ENCODE measurements at places on chromosomes 5 and 9.

DNA sequence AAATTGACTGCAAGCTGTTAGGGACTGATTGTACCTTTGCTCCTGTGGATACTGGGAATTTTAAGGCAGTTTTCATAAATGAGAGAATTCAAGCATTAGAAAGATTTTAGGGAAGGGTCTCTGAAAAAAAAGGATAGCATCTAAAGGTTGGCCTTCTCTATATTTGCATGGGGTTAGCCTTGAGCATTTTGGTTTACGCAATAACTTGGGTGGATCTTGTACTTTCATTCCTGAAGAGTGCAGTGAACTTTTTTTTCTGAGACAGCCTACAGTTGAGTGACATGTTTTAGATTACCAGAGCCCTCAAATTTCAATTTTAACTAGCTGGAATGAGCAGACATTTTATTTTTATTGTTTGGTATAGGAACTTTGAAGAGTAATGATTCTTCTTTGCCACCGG lies 91.6 kb upstream of the NR3C1 start:
- no peak for DNase-seq

DNA sequence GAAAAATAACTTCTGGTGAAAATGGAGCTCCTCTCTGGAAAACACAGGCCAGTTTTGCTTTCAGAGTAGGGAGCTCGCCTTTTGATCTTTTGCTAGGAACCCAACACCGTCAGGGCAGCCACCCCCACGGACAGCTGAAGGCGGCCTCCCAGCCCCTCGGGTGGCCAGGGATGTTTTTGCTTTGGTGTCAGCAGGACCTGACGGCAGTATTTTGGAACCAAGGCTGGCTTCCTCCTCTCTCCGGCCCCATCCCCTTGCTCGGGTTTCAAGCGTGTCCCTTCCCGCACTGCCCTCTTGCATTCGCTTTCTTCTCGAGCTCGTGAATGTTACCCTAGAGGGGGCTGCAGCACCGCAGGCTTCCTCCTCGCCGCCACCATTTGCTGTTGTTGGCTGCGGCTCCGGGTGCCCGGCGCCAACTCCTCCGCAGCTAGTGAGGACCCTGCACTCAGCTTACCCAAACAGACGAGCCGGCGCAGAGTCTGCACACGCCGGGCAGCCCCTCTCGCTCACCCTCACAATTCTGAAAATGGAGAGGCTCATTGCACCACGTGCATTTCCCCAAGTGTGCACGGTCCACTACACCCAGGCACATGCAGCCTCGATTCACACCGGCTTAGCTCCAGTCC lies 35.5 kb upstream of the ADAMTSL1 start:
- DNase-seq, result no peak

- no peak for DNase-seq
Observed at GRCh38 chr5:82656341-82656761, 378.2 kb upstream of the RPS23 start.

GRCh38 chr5:150015415-150015814 lies 14.9 kb downstream of the HMGXB3 start:
- DNase-seq, result no peak

DNA sequence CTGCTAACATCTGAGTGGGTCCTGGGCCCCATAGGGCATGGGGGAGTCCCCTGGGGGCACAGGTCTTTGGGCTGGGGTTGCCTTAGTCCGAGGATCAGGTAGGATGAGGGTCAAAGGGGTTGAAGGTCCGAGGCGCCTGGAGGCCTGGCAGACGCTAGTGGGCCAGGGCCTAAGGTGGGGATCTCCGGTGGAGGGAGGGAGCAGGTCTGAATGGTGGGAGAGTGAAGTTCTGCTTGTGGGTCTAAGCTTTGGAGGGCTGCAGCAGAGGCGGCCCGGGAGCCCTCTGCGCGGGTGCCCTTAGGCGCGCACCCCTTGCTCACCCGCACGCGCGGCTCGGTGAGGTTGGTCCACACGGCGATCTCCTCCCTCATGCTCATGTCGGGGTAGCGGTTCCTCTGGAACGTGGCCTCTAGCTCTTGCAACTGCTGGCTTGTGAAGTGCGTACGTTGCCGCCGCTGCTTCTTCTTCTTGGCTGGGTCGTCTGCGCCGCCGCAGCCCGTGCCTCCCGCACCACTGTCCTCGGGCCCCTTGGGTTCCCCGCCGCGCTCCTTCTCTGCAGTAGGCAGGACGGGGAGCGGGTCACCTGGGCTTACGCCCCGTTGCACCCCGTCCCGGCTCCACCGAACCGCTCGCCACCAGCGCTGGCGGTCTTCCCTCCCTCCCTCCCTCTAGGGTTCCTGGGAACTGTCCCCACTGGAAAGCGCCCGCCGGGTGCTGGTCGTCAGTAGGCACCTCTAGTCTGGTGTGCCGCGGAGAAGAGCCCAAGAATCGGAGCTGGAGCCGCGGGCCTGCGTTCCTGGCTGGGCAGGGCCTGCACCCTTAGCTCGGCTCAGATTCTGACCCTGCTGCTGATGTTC lies 2.8 kb downstream of the PITX1 start:
- DNase-seq, result no peak

All from BJ (cell line).